ENCODE measurements at places on chromosomes 4 and X.

- DNase-seq: no peak
These were observed 43.3 kb upstream of the AGA start for GRCh38 chr4:177485528-177485927.

- no peak for DNase-seq
These were observed 112.6 kb downstream of the PHKA2 start for GRCh38 chrX:18871161-18871890.

DNA sequence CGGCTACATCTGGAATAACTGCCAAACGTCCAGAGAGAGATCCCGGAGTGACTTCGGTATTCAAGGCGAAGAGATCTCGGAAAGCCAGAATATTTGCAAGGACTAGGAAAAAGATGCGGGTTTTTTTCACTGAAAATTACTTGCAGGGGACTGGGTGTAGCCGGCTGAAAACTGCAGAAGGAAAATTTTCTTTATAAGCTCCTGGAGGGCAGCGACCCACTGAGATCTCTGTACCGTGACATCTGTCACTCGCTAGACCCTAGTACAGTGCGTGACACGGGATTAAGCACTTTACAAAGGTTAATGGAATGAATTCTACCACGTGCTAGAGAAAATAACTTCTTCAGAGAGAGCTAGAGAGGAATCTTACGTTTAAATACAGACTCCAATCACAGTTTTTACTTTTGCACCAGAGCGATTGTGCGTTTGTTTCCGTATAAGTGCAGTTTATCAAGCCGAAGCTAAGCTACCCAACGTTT is 1.1 kb upstream of the LCORL start:
- no peak for DNase-seq

GRCh38 chr4:56480691-56481090 is 13.3 kb downstream of the SRP72 start:
- no peak for DNase-seq

- no peak for DNase-seq
These were observed 223.0 kb downstream of the GRIA2 start for GRCh38 chr4:157443537-157443936.

DNA sequence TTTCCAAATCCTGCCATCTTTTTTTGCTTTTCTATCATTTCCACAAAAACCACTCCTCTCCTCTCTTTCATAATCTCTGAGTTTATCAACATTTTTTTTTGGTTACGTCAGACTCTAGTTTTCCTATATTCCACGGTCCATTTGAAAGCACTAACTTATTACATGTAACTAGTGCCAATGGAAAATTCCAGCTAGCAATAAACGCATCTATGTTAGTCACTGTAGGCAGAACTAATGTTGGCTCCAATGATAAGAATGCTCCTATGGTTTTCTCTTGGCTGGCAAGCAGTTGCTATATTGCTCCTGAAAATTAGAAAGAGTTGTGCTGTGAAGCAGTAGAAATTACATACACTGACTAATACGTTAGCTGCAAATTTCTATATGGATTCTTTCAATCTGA is 634.6 kb upstream of the FTHL17 start:
- no peak for DNase-seq

- no peak for DNase-seq
These were observed 335.0 kb downstream of the BMPR1B start for GRCh38 chr4:95092766-95093165.

GRCh38 chr4:184506527-184507121 is 32.3 kb upstream of the IRF2 start:
- no peak for DNase-seq

GRCh38 chr4:76723924-76724323 is 174.0 kb downstream of the SOWAHB start:
- no peak for DNase-seq

DNA sequence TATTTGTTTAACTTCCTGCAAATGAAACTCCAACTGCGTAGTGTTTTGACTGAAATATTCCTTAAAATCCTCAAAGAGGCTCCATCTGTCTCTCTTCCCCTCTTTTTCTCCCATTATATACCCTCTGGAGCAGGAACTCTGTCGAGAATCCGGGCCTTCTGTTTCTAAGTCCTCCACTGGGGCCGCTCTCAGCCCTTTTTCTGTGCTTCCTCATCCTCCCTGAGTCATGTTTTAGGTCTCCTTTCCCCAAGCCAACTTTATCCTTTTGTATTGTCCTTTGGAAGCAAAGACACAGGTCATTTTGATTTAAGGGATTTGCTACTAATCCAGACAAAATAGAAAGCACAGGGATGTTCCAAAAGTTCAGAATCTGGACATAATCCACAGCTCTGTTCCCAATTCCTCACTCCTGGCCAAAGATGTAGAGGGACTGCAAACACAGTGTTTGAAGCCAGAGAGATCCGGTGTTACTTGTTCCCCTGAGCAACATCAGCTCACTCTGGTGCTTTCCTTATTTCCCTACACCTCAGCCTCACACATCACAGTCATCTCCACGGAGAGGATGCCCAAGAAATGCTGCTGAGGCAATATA is 131.0 kb upstream of the KLF3 start:
- DNase-seq: no peak

DNA sequence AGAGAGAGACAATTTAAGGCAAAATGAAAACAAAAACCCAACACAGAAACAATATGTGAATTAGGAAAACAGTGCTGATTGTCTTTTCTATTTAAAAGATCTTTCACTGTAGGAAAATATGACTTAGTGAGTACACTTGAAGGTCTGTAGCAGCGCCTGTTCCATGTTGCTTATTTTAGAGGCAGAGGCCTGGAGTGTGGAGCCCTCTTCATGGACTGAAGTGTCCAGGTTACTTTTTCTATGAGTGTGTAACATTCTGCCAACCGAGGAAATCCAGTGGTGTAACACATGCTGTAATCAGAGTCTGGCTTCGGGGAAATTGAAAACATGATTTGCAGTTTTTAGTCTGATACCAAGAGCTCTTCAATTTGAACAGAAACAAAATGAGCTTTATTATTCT is 64.0 kb upstream of the GPRIN3 start:
- no peak for DNase-seq

GRCh38 chrX:76538860-76539259 is 111.3 kb downstream of the MAGEE1 start:
- no peak for DNase-seq

DNA sequence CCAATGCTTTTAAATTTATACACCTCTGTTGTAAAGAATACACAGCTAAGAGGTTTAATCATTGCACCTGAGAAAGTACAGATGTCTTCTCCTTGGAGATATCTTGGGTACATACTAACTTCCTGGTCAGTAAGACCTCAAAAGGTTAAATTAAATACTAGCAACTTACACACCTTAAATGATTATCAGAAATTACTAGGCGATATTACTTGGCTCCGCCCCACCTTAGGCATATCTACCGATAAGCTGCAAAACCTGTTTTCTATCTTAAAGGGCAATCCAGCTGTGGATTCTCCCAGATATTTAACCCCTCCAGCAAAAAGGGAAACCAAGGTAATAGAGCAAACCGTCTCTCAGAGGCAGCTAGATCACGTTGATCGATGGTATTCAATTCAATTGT is 819.4 kb downstream of the FAM133A start:
- DNase-seq: no peak

- peak; percentile 52 for DNase-seq
These were observed 429 bp downstream of the NOCT start for GRCh38 chr4:139015948-139016471.

All from Peyer's patch (tissue), 4 donors.